ENCODE measurements at places on chromosomes 3 and 15.

DNA sequence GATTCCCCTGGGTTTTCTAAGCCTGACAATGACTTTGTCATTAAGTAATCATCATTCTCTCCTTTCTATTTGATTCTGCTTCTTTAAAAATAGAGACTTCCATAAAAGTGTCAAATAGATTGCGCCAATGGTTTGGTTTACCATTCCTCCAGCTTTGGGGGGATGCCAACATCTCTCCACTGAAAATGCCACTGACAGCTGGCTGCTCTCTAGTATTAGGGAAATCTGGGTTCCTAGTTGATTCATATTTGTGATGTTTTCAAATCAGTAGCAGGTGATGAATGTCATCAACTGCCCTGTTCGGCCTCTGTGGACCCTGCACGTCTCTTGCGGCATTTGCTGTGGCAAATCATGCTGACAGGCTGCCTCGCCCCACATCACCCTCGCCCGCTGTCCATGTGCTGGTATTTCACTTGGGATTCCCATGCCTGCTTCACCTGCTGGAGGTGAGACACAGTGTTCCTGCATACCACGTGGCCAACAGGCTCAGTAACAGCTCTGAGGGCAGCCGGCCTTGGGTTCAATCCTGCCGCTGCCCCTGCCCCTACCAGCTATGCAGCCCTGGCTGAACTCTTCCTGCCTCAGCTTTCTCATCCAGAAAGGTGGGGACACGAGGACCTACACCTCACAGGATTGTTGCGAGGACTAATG is 28.1 kb downstream of the ZXDC start:
- DNase-seq: no peak

GRCh38 chr3:194985031-194985578 is 285.9 kb downstream of the XXYLT1 start:
- DNase-seq: no peak

GRCh38 chr3:54630101-54630623 is 297.7 kb downstream of the LRTM1 start:
- DNase-seq: no peak

DNA sequence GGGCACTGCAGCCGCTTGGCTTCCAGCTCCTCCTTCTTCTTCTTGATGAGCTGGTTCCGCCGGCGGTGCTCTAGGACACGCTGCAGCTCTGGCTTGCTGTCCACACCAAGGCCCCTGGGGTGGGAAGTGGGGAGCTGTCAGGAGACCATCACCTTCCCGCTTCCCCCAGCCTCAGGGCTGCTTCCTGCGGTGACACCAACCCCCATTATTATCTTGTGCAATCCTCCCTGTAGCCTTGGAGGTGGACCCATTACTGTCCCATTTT is 10.0 kb downstream of the FAM107A start:
- DNase-seq: no peak

GRCh38 chr3:172524611-172525010 is 1.4 kb upstream of the TNFSF10 start:
- DNase-seq: no peak

DNA sequence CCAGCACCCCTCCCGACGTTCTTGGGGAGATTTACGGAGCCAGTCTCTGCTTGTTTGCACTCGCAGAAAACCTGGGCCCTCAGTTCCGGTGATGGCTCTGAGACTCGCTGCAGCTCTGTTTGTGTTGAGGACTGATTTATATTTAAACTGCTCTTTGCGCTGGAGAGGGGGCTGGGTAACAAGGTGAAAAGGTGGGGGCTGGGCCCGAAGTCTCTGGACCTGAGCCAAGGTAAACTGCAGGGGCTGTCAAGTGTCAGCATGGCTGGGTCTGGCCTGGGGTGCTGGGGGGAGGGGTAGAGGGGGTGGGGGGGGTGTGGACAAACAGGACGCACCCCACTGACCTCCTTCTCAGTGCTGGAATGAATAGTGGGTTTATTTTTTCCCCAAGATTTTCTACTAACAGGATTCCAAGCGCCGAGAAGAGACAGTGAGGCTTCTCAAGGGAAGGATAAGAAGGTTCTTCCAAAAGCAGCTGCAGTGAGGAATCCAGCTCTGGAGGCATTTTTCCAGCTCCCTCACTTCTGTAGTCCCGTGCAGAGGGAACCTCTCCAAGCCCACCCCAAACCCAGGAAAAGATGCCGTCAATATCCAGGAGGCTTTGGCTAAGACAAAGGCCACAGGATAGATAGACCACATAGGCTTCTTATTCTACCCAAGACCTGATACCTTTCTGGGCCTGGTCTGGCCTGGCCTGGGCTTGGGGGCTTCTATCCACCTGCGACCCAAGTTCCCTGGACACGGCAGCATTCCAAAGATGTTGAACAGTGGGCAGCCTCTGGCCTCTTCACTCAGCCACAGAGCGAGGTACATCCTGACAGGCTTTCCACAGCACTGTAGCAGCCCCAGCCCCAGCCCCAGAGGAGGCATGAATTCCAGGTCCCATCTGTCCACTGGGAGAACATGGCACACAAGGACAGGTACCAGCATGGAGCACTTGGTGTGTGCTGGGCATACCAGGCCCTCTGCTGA is 938 bp upstream of the SLCO2A1 start:
- no peak for DNase-seq

- DNase-seq: no peak
Measured at GRCh38 chr15:94536549-94536948, 305.2 kb downstream of the MCTP2 start.

DNA sequence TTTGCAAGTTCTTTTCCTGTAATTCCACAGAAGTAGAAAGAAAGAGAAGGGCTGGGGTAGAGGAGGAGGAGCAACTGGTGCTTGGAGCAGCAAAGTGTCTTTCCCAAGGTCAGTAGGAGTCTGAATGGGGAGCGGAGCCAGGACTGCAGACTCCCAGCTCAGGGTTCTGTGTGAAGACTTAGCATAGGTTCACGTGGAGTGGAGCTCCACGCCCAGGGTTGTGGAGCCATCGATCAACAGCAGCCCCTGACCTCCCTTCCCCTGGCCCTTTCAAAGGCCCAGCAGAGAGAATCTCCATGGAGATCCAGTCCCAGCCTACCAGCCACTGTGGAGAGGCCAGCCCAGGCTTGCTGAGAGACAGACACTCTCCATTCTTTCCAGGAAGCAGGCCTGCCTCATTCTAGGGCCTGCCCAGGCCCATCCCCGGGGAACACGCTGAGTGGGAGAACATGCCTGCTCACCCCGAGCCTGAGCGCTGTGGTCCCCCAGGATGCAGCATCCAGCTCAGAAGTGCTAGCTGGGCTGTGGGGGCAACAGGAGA is 62.1 kb downstream of the CORO2B start:
- DNase-seq: no peak

GRCh38 chr3:167559924-167560323 is 86.1 kb upstream of the SERPINI2 start:
- no peak for DNase-seq

DNA sequence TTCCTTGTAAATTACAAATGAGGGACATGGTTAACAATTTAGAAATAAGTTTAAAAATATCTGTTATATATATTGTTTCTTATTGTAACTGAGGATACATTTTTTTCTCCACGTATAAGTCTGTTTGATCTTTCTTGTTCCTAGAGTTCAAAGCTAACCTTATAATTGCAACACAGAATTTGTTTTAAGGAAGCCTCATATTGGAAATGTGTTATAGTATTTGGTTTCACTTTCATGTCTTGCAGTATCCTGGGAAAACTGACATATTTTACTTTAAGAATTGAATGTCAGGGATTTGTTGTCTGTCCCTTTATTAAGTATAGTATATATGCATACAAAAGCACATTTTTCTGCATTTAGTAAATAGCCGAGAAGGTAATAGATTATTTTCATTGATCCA is 23.5 kb upstream of the NIT2 start:
- no peak for DNase-seq

GRCh38 chr3:52005571-52005986 is 9.9 kb upstream of the RPL29 start:
- DNase-seq: peak; percentile 66

- DNase-seq: no peak
Measured at GRCh38 chr15:80234883-80235282, 17.1 kb downstream of the CTXND1 start.

DNA sequence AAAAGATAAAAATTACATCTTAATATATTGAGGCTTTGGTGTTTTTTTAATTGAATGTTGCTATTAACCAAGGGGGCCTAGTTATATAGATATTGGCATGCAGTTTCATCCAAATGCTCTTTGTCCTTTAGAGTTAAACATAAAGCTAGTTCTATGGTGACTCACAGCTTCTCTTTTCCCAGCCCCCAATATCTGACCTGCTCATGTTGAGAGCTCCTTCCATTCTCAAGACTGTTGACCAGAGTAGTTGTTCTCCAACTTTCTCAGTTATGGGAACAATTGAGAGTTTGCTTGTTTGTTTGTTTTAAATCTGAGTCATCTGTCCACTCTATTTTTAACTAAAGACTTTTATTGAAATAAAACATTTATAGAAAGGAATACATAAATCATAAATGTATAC is 15.8 kb upstream of the RARB start:
- DNase-seq: no peak

GRCh38 chr3:109532257-109533216 is 195.2 kb upstream of the DPPA4 start:
- DNase-seq: no peak

DNA sequence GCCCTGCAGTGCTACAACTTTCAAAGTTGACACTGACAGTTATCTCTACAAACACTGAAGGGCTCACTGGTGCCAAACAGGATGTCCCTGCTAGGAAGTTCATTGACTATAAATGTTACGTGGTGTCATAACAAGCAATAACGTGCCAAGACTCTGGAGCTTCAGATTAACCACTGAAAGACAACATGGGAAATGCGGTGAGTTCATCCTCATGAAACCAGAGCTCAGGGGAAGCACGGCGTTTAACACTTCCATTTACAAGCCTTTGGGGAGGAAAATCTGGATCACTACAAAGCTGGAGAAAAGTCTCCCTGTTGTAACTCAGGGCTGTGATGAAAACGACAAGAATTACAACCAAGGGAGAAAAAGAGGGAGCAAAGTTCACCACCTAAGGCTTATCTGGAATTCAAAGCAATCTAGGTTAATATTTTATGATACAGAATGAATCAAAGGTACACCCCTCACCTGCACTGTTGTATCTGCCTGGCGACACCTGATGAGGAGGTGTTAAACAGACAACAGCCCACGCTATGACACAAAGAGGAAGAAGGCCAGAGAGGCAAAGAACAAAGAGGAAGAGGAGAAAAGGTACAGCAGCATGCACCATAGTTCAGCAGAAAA is 27.0 kb downstream of the SHQ1 start:
- DNase-seq: no peak

DNA sequence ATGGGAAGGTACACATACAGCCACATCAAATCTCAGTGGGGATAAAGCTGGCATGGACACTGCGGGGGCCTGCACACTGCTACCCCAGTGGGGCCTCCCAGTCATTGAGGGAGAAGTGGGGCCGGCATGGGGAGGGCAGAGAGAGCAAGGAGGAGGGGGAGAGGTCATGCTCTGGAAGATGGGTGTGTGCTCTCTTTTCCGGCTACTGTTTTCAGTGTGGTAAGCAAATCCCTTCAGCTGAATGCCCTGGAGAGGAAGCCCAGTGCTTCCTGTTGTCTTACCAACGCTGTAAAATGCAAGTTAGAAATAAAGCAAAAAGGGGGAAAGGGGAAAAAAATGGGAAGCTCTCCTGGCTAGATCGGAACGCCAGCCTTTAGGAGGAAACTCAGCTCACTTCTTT is 30.8 kb downstream of the NRROS start:
- DNase-seq: no peak

- no peak for DNase-seq
Measured at GRCh38 chr3:29144361-29144760, 136.5 kb upstream of the RBMS3 start.

Measured in COLO829 (cell line).